ENCODE measurements at places on chromosomes 12 and 14. TPM values are rescaled to one million over a fixed set of nuclear protein-coding genes. Genes with fewer than 3 reads are reported as not detected.

PPHLN1 gene
- total RNA-seq = 57.5 TPM

PLEKHG7 gene
- 0.18 TPM for total RNA-seq

PLXNC1 gene
- total RNA-seq = 11.7 TPM

MYF5 gene
- total RNA-seq = 31.1 TPM

GPR65 gene
- total RNA-seq = 0.53 TPM

RNF41 gene
- total RNA-seq = 47.5 TPM

ARMH4 gene
- 11.3 TPM for total RNA-seq

AGAP2 gene
- total RNA-seq = 3.2 TPM

MAP3K9 gene
- total RNA-seq = 0.13 TPM

OR6C2 gene
- not detected for total RNA-seq

TCL1A gene
- total RNA-seq = 0.40 TPM

TMEM116 gene
- 14.4 TPM for total RNA-seq

SERPINA10 gene
- not detected for total RNA-seq

POTEG gene
- not detected for total RNA-seq

SOAT2 gene
- 0.04 TPM for total RNA-seq

NRIP2 gene
- total RNA-seq = 2.3 TPM

LMO3 gene
- total RNA-seq = 1.8 TPM

MIPOL1 gene
- 10.5 TPM for total RNA-seq

CPNE6 gene
- total RNA-seq = not detected

NRXN3 gene
- total RNA-seq = 0.49 TPM

BCDIN3D gene
- 4.0 TPM for total RNA-seq

MAP1LC3B2 gene
- total RNA-seq = 0.71 TPM

GPRC5D gene
- total RNA-seq = not detected

CDH24 gene
- total RNA-seq = 2.1 TPM

KRT71 gene
- not detected for total RNA-seq

PPM1A gene
- total RNA-seq = 31.8 TPM

SMIM41 gene
- 0.13 TPM for total RNA-seq

DHRS2 gene
- 0.09 TPM for total RNA-seq

TCL1B gene
- not detected for total RNA-seq

TTC6 gene
- 0.27 TPM for total RNA-seq

CLEC4A gene
- total RNA-seq = 2.5 TPM

DNAI7 gene
- total RNA-seq = 0.40 TPM

RBP5 gene
- total RNA-seq = 0.49 TPM

PRPH gene
- 1.4 TPM for total RNA-seq

FBLN5 gene
- 31.5 TPM for total RNA-seq

C14orf93 gene
- total RNA-seq = 10.0 TPM

TAS2R46 gene
- 1.6 TPM for total RNA-seq

CLEC1B gene
- total RNA-seq = 0.13 TPM

LRP6 gene
- 43.4 TPM for total RNA-seq

SPIC gene
- not detected for total RNA-seq

FBXO34 gene
- total RNA-seq = 17.2 TPM

BIN2 gene
- 1.8 TPM for total RNA-seq

NR2C1 gene
- 34.4 TPM for total RNA-seq

FNTB gene
- 11.7 TPM for total RNA-seq

FAM234B gene
- total RNA-seq = 5.1 TPM

DENND5B gene
- 21.0 TPM for total RNA-seq

ADAM21 gene
- total RNA-seq = 0.09 TPM

KRT1 gene
- total RNA-seq = 0.35 TPM

GTF2H3 gene
- 30.3 TPM for total RNA-seq
